ENCODE measurements at places on chromosomes 3 and 15. TPM values are rescaled to one million over a fixed set of nuclear protein-coding genes. Genes with fewer than 3 reads are reported as not detected.

DNA sequence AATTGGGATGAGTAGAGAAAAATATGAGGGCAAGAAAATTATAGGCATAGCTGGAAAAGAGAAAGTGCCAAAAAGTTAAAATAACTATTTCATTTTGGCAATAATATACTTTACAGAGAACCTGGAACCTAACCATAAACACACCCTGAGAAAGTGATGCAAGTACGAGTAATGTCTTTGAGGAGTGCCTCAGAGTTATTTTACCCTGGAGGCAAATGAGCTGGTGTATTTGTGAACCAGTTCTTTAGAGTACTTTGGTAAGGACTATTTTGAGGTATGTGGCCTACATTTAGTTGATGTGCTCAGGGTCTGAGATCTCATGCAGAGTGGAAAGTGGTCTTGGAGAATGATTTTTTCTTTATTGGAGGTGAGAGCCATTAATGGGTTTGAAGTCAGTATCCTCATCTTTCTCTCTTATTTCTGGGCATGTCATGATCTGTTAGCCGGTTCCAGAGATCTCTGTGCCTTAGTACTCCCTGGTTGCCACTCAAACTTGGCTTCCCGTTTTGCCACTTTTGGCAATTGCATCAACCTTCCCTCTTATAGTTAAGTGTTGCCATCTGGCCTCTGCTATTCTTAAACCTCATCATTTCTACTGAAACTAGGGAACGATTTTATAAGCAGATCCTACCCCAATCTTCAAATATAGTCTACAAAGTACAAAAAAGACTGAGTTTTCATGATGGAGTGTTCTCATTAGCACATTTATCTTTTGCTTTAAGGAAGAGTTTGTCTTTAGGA lies 145.7 kb downstream of the EPHA6 start:
- DNase-seq, result no peak

GRCh38 chr15:39110336-39110735 lies 470.5 kb upstream of the THBS1 start:
- DNase-seq, result no peak

Gene CDCP1
- 0.36 TPM for total RNA-seq

- DNase-seq, result no peak
Measured at GRCh38 chr3:189222927-189223636, 51.3 kb downstream of the TPRG1 start.

Gene WDR73
- 36.3 TPM for total RNA-seq

GRCh38 chr3:186095561-186096081 lies 13.3 kb downstream of the ETV5 start:
- DNase-seq, result no peak

- DNase-seq, result no peak
Measured at GRCh38 chr3:99394831-99395778, 243.3 kb upstream of the COL8A1 start.

Gene SNX22
- 2.2 TPM for total RNA-seq
